ENCODE measurements at places on chromosomes 7 and 10. TPM values are rescaled to one million over a fixed set of nuclear protein-coding genes. Genes with fewer than 3 reads are reported as not detected.

Gene ANKRD30A
- not detected for total RNA-seq

Gene NACAD
- total RNA-seq, result 0.76 TPM

Gene AMPH
- total RNA-seq, result 0.10 TPM

Gene GFRA1
- 0.86 TPM for total RNA-seq

Gene BAMBI
- 1.9 TPM for total RNA-seq

Gene ZNF775
- 4.8 TPM for total RNA-seq

Gene INA
- total RNA-seq, result 0.33 TPM

Gene FAM25A
- total RNA-seq, result not detected

Gene ATG9B
- total RNA-seq, result 0.10 TPM

Gene ASZ1
- total RNA-seq, result not detected
